ENCODE measurements at places on chromosomes 4 and X.

- no peak for DNase-seq
Observed at GRCh38 chr4:122873821-122874593, 47.4 kb downstream of the FGF2 start.

- no peak for DNase-seq
Observed at GRCh38 chrX:134735015-134735414, 76.7 kb upstream of the PLAC1 start.

- no peak for DNase-seq
Observed at GRCh38 chr4:42676066-42676951, 19.4 kb upstream of the ATP8A1 start.

GRCh38 chr4:135098061-135098460, 896.5 kb upstream of the PABPC4L start:
- no peak for DNase-seq

GRCh38 chrX:80876877-80877276, 67.2 kb upstream of the BRWD3 start:
- no peak for DNase-seq

DNA sequence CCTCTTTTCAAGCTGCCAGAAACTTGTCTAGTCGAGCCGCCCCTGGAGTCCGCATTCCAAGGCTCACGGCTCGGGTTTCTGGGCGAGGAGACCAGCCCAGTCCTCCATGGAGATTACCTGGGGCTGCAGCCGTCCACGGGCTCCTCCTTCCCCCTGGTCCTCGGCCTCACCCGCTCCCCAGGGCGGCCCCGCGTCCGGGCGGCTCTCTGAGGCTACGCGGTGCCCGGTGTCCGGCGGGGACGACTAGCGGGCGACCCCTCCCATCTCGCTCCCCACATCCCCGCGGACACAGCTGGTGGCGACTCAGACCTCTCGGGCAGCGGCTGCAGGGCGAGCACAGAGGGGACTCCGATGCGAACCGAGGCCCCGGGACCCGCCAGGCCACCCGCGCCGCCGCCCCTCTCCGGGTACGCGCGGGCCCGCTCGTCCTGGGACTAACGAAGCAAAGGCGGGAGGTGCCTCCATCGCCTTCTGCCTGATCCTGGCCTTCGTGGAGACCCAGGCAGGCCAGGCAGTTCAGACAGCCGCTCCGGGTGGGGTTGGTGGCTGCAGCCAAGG, 159.4 kb downstream of the TRAM1L1 start:
- DNase-seq = no peak

GRCh38 chrX:118603981-118604380, 108.4 kb downstream of the DOCK11 start:
- peak; percentile 35 for DNase-seq

GRCh38 chr4:87856816-87857215, 24.0 kb downstream of the MEPE start:
- DNase-seq = no peak

GRCh38 chrX:155231163-155231562, 14.9 kb downstream of the VBP1 start:
- DNase-seq = no peak

GRCh38 chrX:76915836-76916235, 488.3 kb downstream of the MAGEE1 start:
- DNase-seq = no peak

All from iPS DF 6.9 (cell line).